CD14-positive monocyte (primary cell): ENCODE measurements at places on chromosomes 2 and 18. TPM values are rescaled to one million over a fixed set of nuclear protein-coding genes. Genes with fewer than 3 reads are reported as not detected.

- no peaks in the 10 kb centered on the region for H3K36me3 ChIP-seq
- peaks cover 15% of the 10 kb centered on the region for H3K4me1 ChIP-seq
- H3K27ac ChIP-seq: no peak overlapping the region
- peak; percentile 72 for DNase-seq
- peaks cover 2% of the 10 kb centered on the region for H3K27me3 ChIP-seq
Observed at GRCh38 chr18:77223653-77224052, 26.0 kb upstream of the GALR1 start.

DNA sequence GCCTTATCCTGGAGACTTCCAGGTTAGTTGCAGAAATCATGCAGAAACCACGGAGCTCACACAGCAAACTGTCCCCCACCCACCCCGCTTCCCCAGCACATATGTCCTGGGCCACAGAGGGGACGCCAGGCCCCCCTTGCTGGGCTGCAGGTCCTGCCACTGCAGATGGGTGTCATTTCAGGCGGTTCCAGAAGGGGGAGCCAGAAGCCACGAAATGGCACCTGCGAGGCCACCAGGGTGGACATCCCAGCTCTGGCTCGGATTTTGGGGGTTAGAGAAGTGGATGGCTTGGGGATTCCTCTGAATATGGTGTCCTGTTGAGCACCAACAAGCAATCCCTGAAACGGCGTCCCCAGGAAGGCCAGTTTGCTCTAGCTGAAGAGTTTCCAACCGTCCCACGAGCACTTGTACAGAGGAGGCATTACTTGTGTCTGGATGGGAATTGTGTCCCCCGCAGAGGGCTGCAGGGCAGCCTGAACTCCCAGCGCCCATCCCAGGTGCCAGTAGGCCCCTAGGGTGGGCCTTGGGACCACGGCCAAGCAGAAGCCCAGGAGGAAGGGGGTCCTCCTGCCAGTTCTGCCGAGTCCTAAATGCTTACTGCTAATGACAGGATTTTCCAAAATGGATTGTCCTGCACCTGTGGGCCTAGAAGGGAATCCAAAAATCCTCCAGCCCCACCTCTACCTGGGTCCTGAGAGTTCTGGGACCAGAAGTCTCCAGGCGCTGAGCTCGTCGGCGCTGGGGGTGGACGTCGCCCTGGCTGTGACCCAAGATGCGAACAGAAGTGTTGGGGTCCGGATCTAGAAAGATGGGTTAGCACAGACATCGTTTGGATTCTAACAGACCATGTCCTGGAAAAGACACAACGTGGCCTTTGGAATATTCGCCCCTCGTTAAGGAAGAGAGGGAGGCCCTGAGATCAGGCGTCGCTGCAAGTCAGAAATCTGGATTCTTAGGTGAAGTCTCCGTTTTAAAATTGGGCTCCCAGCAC, 14.6 kb upstream of the NFATC1 start:
- peaks cover 17% of the 10 kb centered on the region for H3K36me3 ChIP-seq
- H3K4me1 ChIP-seq: peaks cover 4% of the 10 kb centered on the region
- H3K4me3 ChIP-seq: no peak overlapping the region
- DNase-seq: no peak
- no peak overlapping the region for H3K27ac ChIP-seq

DNA sequence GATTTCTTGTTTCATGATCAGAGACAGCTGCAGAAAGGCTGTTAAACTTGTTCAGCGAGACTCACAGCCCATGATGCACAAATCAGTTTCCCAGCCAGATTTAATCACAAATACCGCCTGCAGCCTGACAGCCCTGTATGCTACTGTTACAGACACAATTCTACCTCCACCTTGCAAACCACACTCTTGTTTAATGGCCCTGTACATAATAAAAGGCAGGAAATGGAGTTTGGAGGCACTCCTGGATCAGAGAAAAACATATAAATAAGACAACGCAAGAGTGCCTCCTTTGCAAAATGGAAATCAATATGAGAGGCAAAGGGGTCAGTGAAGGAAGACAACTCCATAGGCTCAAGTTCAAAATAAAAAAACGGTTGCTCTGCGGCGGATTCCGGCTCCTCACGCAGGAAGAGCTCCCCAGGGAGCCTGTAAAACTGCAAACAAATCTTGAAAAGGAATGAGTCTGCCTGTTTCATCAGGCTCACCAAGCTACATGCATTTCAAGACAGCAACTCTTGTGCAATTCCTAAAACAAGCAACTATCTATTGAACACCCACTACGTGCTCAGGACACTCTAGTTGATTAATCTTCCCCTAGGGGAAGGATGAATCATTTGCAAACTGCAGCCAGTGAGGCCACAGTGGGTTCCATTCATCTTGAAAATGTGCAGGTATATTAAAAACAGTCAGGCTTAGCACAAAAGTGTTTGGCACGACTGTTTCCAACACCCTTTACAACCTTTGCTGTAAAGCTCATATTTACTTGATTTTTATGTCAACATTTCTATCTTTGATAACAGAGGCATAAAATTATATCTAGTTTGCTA, 37.5 kb downstream of the TBC1D8 start:
- no peaks in the 10 kb centered on the region for H3K27me3 ChIP-seq
- H3K27ac ChIP-seq: peak overlapping the region; percentile 15
- peaks cover 74% of the 10 kb centered on the region for H3K4me1 ChIP-seq
- no peaks in the 10 kb centered on the region for H3K36me3 ChIP-seq
- peak; percentile 63 for DNase-seq

- H3K4me3 ChIP-seq: no peak overlapping the region
- peaks cover 18% of the 10 kb centered on the region for H3K27me3 ChIP-seq
Observed at GRCh38 chr2:84885111-84885510, 4.2 kb upstream of the TRABD2A start.

GRCh38 chr2:64609942-64610281, 43.8 kb downstream of the SERTAD2 start:
- no peaks in the 10 kb centered on the region for H3K36me3 ChIP-seq
- H3K4me1 ChIP-seq: peaks cover 36% of the 10 kb centered on the region
- peak overlapping the region; percentile 82 for H3K27ac ChIP-seq
- H3K4me3 ChIP-seq: peak overlapping the region; percentile 84
- no peak for DNase-seq

- no peaks in the 10 kb centered on the region for H3K27me3 ChIP-seq
- H3K27ac ChIP-seq: no peak overlapping the region
- no peaks in the 10 kb centered on the region for H3K4me1 ChIP-seq
- H3K36me3 ChIP-seq: no peaks in the 10 kb centered on the region
Observed at GRCh38 chr2:232228971-232229894, 149.3 kb upstream of the ALPP start.

GRCh38 chr18:76823587-76824011, 1.2 kb downstream of the ZNF236 start:
- peaks cover 32% of the 10 kb centered on the region for H3K4me1 ChIP-seq
- H3K27ac ChIP-seq: peak overlapping the region; percentile 74
- H3K27me3 ChIP-seq: no peaks in the 10 kb centered on the region
- peak overlapping the region; percentile 92 for H3K4me3 ChIP-seq
- peak; percentile 23 for DNase-seq
- no peaks in the 10 kb centered on the region for H3K36me3 ChIP-seq

DNA sequence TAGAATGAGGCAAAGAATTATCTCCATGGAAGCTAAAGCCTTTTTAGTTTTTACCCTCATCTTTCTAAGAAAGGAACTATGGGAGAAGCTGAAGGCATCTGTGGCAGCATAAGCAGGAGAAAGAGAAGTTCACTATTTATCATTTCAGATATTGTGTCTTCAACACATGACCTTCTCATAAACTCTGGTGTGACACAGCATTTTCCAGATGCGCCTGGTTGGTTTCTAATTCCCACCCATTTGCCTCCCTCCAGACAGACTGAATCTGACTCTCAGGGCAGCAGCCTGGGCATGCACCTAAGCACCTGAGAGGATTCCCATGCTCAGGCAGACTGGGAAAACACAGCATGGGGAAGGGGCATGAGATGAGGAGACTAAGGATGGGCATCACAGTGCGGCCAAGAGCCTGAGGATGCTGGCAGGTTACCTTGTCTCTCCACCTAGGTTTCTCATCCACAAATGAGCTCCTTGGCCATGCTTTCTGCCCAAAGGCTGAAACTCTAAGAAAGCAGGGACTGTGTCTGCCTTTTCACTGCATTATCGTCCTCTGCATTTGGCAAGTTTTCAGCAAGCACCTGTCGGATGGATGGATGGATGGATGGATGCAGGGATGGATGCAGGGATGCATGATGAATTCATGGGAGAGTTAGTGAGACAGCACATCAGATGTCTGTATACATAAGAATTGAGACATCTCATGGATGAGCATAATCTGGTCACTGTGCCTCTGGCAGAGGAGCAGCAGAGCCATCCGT, 28.8 kb upstream of the SULT1C4 start:
- H3K36me3 ChIP-seq: no peaks in the 10 kb centered on the region
- no peaks in the 10 kb centered on the region for H3K27me3 ChIP-seq
- H3K4me3 ChIP-seq: no peak overlapping the region
- H3K27ac ChIP-seq: no peak overlapping the region
- no peak for DNase-seq
- no peaks in the 10 kb centered on the region for H3K4me1 ChIP-seq

DNA sequence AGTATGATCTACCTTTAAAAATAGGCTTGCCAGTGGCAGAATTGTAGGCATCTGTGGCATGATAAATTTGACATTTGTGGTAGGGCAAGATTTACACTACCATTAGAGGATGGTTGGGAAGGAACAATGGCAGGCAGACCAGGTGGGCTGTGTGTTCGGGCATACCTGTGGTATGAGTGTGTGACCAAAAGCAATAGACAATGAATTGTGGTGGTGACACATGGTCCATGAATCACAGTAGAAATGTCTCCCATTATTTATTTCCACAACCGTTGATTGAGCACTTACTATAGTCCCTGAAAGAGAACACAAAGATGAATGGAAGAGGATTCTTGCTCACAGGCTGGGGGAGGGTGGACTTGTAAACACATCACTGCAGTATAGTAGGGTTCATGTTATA, 29.9 kb upstream of the RUFY4 start:
- no peaks in the 10 kb centered on the region for H3K36me3 ChIP-seq
- peaks cover 57% of the 10 kb centered on the region for H3K4me1 ChIP-seq

DNA sequence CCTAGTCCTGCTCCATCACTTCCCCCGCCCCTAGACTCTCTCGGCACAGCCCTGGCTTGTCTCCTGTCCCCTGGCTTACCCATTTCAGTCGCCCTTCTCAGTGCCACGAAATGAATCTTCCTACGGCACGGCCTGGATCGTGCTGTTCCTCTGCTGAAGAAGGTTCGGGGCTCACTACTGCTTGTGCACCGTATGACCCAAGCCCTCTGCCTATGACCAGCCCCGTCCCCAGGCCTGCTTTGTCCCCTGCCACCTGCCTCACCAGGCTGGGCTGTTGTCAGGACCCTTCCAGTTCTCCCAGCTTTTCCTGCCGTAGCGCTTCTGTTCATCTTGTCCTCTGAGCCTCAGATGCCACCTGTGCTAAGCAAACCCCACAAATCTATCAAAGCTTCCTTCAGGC, 13.9 kb downstream of the CHMP1B start:
- H3K27me3 ChIP-seq: no peaks in the 10 kb centered on the region
- no peak for DNase-seq
- no peaks in the 10 kb centered on the region for H3K36me3 ChIP-seq
- no peak overlapping the region for H3K27ac ChIP-seq
- H3K4me1 ChIP-seq: peaks cover 5% of the 10 kb centered on the region

DNA sequence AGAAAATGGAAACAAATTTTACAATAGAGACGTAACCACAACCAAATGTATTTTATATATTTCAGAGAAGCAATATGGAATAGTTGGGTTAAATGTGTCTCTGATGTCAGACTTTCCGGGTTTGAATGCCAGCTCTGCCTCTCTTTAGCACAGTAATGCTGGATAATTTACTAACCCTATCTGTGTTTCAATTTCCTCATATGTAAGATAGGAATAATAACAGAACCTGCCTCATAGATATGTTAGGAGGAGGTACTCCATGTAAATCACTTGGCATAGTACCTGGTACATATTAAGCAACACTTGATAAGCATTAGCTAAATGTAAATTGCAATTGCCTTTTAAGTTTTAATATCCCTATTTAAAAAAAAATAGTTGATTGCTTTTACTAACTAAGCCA, 231.3 kb upstream of the ZC3H15 start:
- no peaks in the 10 kb centered on the region for H3K27me3 ChIP-seq
- no peak overlapping the region for H3K27ac ChIP-seq
- H3K36me3 ChIP-seq: no peaks in the 10 kb centered on the region
- H3K4me3 ChIP-seq: no peak overlapping the region
- H3K4me1 ChIP-seq: no peaks in the 10 kb centered on the region

- no peak overlapping the region for H3K27ac ChIP-seq
- H3K4me1 ChIP-seq: no peaks in the 10 kb centered on the region
- no peaks in the 10 kb centered on the region for H3K27me3 ChIP-seq
- H3K4me3 ChIP-seq: no peak overlapping the region
- no peaks in the 10 kb centered on the region for H3K36me3 ChIP-seq
Observed at GRCh38 chr2:140947236-140947635, 1183.6 kb downstream of the LRP1B start.

- H3K4me1 ChIP-seq: peaks cover 6% of the 10 kb centered on the region
- H3K27me3 ChIP-seq: no peaks in the 10 kb centered on the region
- no peaks in the 10 kb centered on the region for H3K36me3 ChIP-seq
- no peak overlapping the region for H3K27ac ChIP-seq
- no peak for DNase-seq
Observed at GRCh38 chr2:208083807-208084206, 40.5 kb downstream of the CRYGD start.

- no peaks in the 10 kb centered on the region for H3K27me3 ChIP-seq
- H3K4me3 ChIP-seq: no peak overlapping the region
- DNase-seq: no peak
- no peak overlapping the region for H3K27ac ChIP-seq
- no peaks in the 10 kb centered on the region for H3K36me3 ChIP-seq
- H3K4me1 ChIP-seq: peaks cover 10% of the 10 kb centered on the region
Observed at GRCh38 chr18:51361130-51361860, 163.8 kb upstream of the MEX3C start.

DNA sequence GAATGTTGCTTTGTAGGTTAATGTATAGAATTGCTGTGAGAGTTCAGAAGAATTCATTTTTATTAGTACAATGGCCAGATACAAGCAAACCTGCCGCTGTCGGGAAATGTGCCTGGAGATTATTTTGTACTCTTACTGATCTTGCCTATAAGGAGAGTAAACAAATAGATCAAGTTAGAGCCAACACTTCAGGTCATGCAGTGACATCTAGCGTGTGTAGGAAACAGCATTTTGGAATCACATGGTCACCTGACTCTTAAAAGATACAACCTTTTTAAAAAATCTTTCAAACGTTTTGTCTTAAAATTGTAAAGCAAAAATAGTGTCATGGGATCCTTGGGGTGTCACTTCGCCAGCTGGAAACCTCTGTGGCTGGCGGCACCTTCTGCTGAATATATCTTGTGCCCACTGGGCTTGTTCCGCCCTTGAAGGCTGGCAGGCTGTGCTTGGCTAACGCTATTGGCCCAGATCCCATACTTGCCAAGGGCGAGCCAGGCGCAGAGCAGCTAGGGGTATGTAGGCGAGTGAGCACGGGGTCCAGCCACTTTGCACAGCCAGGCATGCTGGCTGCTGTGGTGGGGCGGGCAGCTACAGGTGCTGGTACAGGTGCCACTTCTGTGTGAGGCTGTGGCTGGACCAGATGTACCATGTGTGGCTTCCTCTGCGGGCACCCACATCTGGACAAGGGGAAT, 19.5 kb upstream of the RPRM start:
- H3K4me1 ChIP-seq: no peaks in the 10 kb centered on the region
- DNase-seq: no peak
- no peaks in the 10 kb centered on the region for H3K36me3 ChIP-seq
- H3K4me3 ChIP-seq: no peak overlapping the region
- no peak overlapping the region for H3K27ac ChIP-seq
- no peaks in the 10 kb centered on the region for H3K27me3 ChIP-seq

Gene ABHD1
- 0.50 and 1.2 TPM in 2 replicates for polyA plus RNA-seq

Gene GCKR
- not detected for polyA plus RNA-seq

Gene APCDD1
- 4.8 TPM for polyA plus RNA-seq
